ENCODE measurements at places on chromosomes 16 and 17.

DNA sequence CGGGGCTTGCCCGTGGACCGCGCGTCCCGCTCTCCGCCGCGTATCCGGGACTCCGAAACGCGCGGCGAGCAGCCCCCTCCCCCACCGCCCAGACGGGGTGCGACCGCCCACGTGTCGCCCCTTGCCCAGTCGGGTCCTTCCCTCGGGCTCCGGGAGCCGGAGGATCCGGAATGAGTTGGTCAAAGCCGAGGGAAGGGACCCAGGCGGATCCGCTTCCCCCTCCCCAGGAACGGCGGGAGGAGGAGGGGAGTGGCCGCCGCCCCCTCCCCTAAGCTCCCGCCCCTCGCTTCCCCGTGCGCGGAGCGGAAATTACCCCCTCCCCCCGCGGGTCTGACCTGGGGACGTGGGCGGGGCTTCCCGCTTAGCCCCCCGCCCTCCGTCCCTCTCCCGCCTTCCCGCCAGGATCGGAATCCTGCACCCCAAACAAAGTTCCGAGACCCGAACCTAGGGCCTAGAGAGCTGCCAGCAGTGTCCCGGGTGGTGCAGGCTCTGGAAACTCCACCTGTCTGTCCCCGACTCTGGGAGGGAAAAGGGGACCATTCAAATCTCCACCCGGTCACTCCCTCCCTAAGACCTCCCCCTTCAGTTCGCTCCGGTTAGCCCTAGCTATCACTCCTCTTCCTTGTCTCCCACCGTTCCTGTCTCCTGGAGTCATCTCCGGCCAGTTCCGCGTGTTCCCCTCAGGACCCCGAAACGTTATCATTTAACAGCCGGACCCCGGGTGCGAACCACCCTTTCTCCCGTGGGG is 1.0 kb upstream of the IGF2BP1 start:
- DNase-seq, result no peak

GRCh38 chr17:65914784-65915342 is 277.1 kb downstream of the CEP112 start:
- no peak for DNase-seq

DNA sequence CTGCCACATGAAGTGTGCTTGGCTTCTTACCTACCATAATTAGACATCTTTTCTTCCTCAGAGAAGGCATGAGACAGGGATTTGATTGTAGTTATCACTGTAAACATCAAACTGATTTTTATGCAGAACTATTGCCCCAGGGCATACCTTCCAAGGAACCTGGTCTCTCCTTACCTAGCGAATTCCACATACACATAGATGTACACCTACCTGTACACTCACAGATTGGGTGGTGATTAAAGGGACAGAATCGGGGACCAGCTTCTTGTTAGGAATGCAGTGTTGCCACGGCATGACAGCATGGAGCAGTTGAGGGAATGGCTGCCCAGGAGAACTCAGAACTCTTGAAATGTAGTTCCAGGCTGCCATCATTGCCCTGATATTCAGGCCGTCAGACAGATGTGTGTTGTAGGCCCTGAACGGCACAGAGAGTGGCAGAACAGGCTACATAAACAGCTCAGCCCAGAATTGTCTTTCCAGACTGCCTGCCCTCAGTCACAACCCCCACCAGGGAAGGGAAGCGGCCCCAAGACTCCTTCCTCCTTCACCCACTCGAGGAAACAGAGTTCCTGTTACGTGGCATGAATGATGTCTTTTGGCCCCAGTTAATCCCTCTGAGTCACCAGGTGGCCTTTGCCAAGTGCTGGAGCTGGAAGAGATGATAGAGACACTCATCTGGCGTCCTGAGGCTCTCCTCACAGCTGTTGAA is 17.8 kb upstream of the NAGLU start:
- DNase-seq, result peak; percentile 73

DNA sequence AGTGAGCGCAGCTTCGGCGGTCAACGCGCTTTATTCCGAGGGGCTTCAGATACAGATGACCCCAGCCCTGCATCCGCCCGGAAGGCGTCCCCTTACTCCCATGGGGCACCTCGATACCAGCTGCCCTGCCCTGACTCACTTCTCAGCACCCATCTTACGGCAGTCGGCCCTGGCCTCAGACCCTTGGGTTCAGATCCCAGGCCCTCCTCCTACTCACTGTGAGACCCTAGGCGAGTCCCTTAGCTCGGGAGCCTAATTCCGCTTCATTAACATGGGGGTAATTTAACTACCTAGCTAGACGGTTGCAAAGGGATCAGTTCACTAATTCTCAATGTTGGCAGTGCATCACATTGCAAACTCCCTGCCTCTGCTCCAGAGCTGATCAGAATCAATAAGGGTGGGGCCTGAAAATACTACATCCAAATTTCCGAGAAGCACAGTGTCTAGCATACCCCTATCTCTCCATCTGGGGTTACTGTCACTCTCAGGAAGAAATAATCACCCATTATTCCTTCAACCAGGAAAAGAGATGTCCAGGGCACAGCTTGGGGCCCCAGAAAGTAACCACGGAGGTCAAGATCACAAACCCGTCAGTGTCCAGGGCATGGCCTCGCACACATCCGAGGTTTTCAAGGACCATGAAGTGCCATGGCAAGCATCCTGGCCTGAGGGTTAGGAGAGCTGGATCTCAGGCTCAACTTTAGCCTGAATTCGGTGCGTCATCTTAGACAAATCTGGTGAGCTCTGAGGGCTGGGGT is 415 bp upstream of the FLOT2 start:
- no peak for DNase-seq

- no peak for DNase-seq
Measured at GRCh38 chr17:1949754-1950153, 75.4 kb downstream of the RTN4RL1 start.

DNA sequence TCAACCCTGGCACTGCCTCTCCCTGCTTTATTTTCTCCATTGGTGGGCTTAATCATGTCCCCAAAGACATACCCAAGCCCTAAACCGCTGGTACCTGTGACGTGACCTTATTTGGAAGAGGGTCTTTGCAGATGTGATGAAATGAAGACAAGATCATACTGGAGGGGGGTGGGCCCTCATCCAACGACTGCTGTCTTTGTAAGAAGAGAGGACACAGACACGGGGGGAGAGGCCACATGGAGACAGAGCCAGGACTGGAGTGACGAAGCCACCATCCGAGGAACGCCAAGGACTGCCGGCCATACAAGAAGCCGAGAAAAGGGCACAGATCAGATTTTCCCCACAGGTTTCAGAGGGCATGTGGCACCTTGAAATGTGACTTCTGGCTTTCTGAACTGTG is 62.5 kb downstream of the C16orf95 start:
- DNase-seq, result no peak

- no peak for DNase-seq
Measured at GRCh38 chr16:24849641-24850040, 3.9 kb downstream of the SLC5A11 start.

DNA sequence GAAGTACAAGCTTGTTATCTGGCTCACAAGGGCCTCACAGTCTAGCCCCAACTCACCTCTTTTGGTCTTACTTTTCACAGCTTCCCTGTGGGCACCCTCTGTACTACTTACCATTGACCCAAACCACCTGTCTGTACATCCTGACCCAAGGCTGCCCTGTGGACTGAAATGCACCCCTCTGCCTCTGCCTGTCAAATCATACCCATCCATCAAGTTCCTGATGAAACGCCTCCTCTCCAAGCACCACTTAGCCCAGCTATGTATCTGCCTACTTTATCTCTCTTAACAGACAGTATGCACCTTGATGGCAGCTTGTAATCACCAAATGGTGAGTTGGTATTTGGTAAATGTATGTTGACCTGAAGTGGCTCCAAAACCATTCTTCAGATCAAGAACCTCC is 7.5 kb upstream of the MAP3K14 start:
- DNase-seq, result peak; percentile 17

DNA sequence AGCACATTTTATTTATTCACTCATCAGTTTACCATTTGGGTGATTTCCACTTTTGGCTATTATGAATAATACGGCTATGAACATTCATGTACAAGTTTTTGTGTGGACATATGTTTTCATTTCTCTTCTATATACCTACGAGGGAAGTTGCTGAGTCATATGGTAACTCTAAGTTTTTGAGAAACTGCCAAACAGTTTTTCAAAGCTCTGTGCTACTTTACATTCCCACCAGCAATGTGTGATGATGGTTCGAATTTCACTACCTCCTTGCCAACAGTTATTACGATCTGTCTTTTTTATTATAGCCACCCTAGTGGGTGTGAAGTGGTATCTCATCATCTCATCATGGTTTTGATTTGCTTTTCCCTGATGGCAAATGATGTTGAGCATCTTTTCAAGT is 63.7 kb upstream of the MRTFB start:
- no peak for DNase-seq

GRCh38 chr17:66939461-66940114 is 24.9 kb upstream of the CACNG4 start:
- DNase-seq, result peak; percentile 35

GRCh38 chr17:5819921-5820685 is 235.8 kb upstream of the NLRP1 start:
- DNase-seq, result no peak

- no peak for DNase-seq
Measured at GRCh38 chr16:77596261-77596660, 126.1 kb upstream of the NUDT7 start.

GRCh38 chr17:41585301-41586056 is 1.2 kb downstream of the KRT14 start:
- no peak for DNase-seq

DNA sequence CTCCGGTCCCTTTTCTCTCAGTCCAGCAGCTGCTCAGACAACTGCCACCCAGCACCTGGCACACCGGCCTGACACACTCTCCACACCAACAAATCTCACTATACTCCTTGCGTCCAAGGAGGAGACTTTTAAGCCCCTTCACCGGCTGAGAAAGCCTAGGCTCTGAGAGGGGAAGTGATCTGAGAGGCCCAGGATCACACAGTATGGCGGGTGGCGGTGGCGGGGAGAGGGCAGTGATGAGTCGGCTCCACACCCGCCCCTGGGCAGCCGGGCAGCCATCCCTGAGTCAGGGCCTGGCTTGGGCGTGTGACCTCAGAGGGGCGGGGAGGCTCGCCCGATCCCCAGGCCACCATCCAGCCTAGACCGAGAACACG is 569 bp downstream of the FLII start:
- no peak for DNase-seq

DNA sequence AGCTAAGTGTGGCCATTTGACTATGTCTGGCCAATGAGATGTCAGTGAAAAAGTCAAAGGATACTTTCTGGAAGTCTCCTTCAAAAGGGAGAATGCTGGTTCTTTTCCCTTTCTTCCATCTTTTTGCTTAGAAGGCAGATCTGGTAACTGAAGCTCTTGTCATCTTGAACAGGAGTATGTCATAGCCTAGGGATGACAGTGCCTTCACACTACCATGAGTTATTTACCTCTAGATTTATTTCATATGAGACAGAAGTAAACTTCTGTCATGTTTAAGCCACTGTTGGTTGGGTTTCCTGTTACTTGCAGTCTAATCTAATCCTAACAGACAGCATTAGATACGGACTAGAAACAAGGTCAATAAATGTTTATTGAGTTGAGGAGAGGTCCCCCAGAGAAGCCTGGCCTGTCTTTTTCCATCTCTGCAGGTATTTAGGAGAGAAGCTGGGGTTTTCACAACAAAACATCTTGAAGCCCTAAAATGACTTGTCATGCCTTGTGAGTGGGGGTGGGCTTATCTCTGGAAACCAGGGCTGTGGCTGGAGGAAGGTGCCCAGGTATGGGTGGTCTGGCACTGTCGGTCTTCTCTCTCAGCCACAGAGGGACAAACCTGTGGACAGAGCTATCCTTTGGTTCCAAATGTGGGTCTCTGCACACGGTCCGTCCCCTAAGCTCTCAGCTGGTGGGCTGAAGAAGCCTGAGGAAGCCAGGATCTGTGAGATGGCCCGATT is 28.5 kb downstream of the TMEM98 start:
- no peak for DNase-seq

- DNase-seq, result no peak
Measured at GRCh38 chr16:21145738-21146137, 4.9 kb downstream of the DNAH3 start.

GRCh38 chr16:48432136-48432535 is 46.9 kb upstream of the SIAH1 start:
- peak; percentile 35 for DNase-seq

DNA sequence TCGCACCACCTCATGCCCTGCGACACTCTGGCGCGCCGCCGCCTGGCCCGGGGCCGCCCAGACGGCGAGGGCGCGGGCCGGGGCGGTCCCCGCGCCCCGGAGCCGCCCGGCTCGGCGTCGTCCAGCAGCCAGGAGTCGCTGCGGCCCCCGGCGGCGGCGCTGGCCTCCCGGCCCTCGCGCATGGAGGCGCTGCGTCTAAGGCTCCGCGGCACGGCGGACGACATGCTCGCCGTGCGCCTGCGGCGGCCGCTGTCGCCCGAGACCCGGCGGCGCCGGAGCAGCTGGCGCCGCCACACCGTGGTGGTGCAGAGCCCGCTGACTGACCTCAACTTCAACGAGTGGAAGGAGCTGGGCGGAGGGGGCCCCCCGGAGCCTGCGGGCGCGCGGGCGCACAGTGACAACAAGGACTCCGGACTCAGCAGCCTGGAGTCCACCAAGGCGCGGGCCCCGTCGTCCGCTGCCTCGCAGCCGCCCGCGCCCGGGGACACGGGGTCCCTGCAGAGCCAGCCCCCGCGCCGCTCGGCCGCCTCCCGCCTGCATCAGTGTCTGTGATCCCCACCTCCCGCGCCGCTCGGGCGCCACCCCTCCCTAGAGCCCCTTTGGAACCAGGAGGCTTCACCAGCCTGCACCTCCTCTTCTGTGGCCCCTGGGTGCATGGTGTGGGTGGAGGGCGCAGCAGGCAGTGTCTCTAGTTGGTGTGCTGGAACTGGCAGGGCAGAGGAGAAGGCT is 82.3 kb downstream of the ARHGAP23 start:
- no peak for DNase-seq

GRCh38 chr16:4780235-4780634 is 7.9 kb downstream of the SEPTIN12 start:
- no peak for DNase-seq

GRCh38 chr17:39063681-39064069 is 87.8 kb downstream of the PLXDC1 start:
- DNase-seq, result no peak

GRCh38 chr17:41758601-41759000 is 24.2 kb upstream of the HAP1 start:
- DNase-seq, result no peak

DNA sequence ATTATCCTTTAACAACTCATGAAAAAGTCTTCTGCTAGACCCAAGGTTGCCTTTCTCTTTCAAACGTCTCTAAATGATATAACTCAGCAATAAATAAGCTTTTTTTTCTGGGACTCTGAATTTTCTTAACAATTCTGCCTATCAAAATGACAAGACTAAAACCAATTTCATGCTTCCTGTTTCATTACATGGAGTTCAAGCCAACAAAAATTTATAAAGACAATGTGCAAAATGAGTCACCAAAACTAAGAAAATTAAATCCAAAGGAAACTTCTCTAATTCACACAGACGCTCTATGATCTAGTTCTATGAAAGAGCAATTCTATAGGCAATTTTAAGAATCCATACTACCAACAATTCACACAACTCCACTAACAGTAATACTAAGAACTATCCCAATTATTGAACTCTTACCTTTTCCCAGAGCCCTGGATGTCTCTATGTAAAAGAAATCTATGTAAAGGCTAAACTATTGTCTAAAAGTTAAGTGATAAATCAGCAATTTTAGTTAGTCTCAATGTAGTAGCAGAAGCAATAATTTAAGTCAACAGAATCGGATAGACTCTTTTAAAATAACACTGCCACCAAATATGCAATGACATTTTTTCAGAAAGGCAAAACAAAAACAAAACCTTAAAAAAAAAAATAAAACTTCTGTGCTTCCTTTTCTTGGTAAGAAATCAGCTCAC is 44.2 kb downstream of the ZZEF1 start:
- DNase-seq, result no peak
